ENCODE measurements at places on chromosomes 6 and 20.

- DNase-seq, result no peak
Observed at GRCh38 chr20:39253051-39253755, 291.1 kb downstream of the DHX35 start.

- DNase-seq, result no peak
Observed at GRCh38 chr20:53383916-53384315, 209.7 kb downstream of the ZNF217 start.

DNA sequence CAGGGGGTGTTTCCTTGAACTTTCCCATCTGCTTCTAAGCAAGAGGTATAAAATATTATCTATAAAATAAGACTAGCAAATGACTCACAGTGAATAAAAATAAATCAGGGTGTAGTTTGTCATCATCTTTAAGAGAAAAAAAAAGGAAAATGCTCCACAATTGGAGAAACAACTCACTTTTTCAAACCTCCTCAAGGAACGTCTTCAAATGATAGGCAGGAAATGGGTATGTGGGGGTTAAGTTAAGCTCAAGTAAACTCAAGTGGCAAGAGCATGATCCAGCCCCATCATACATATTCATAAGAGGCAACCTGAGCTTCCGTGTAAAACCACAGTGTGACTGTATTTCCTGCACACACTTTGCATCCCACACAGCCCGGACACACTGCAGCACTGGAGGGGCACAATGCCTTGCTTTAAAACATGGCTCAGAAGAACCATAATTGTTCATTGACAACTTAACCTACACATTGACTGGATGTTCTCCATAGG is 58.5 kb upstream of the CEP85L start:
- DNase-seq, result no peak

DNA sequence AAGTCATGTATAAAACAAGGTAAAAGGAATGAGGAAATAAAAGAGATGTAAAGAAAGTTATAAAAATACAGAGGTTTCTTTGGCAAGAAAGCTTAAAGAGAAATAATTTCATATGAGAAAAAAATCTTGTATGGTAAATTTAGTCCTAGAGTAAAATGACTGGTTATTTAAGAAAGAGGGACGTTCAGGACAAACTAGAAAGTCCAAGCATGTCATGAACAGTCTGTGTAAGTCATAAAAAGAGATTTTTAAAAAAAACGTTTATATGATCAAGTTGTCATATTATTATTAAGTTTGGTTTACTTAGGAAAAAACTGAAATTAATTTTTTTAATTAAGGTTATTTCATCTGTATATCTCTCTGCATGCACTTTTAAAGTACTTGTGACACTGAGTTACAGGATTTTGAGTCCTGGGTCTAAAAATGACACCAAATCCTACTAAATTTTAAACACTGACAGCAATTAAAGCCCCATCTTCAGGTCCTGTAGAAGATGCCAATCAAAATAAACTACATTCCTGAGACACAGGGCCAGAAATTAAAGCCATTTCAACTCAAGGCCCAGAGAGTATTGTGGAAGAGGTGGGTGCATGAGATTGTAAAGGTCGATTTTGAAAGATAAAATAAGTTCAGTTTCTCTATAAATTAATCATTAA is 62.4 kb downstream of the AGPAT4 start:
- no peak for DNase-seq

GRCh38 chr20:55333798-55334197 is 671.5 kb downstream of the CBLN4 start:
- no peak for DNase-seq

DNA sequence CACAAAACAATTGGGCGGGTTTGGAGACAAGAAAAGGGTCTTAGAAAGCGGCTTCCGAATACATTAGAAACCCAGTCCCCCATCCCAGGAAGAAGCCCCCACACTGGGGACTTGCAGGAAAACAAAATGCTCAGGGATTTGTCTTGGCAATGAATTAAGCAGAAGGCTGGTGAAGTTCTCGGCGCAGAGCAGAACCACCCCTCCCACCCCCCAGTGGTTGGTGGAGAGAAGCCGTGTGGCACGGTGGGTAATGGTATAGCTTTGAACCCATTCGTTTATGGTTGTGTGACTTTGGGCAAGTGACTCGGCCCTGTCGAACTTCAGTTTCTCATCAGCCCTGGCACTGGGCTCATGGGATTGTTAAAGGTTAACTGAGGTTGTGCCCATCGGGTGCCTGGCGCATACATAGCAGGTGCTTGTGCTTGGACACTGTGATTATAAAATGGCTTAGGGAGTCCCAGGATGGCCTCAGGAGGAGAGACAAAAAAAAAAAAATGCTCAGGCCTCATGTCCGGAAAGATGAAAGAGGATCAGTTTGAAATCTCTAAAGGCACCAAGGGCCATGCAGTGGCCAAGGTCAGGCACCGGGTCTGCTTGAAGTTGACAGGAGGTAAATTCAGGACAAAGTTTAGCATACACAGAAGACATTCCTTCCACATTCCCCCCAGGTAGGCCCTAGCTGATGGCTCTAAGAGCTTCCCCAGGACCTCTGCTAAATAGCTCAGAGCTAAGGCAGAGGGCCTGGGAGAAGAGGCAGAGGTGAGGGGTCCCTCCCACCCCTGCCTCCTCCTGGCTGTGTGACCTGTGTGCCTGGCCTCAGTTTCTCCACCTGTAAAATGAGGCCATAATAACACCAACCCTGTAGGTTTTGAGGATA is 120.1 kb upstream of the PTPN1 start:
- no peak for DNase-seq

GRCh38 chr20:12847872-12848271 is 160.9 kb upstream of the SPTLC3 start:
- no peak for DNase-seq

DNA sequence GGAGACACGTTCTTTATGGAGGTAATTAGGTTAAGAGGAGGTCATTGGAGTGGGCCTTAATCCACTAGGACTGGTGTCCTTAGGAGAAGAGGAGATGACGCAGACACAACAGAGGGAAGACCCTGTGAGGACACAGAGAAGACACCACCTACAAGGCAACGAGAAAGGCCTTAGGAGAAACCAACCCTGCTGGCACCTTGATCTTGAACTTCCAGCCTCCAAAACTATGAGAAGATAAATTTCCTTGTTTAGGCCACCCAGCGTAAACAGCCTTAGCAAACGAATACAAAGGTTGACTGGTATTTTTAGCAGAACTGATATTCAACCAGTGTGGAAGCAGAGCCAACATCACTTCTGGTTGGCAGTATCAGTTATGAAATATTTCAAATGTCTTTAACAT is 75.2 kb downstream of the GFOD1 start:
- no peak for DNase-seq

DNA sequence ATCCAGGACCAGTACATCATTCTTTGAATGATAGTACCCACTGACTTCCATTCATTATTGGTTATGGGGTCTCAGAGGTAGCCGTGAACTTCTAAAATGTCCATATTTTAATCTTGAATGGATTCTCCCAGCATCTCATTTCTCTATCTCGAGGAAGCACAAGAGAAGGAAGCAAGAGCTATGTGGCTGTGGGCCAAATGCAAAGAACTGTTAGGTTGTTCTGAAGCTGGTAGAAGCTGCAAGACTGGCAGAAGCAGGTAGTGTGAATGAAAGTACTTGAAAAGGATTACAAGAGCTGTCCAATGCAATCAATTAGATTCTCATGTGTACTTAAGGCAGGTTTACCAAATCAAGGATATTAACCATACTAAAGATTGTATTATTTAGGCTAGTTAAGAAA is 1131.8 kb downstream of the GRIK2 start:
- no peak for DNase-seq

DNA sequence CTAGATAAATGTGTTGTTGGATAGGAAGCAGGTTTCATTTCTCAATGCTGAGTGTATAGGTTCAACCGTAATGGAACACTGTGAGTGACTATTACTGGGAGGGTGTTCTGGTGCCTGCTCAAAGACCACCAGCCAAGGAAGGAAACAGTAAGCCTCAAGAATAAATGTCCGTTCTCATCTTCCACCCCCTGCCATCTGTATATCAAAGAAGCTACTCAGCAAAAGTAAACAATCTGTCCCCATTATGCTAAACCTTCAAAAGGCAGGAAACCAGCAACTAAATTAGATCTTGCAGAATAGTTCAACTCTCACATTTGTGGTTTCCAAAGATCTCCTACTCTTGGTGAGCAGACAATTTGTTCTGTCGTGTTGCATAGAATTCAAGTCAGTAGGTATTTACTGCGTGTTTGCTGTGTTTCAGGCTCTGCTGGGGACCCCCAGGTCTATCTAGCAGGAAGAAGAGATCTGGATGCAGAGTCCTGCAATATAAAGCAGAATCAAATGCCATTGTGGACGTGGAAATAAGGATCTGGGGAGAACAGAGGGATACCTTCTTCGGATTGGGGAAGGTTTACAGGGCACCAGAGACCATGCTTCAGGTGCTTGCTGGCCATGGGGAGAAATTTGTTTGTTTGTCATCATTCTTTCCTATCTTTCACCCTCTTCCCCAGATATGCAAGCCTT is 87.3 kb downstream of the SCML4 start:
- no peak for DNase-seq

- DNase-seq, result no peak
Observed at GRCh38 chr6:136426627-136427377, 123.4 kb downstream of the MAP7 start.

DNA sequence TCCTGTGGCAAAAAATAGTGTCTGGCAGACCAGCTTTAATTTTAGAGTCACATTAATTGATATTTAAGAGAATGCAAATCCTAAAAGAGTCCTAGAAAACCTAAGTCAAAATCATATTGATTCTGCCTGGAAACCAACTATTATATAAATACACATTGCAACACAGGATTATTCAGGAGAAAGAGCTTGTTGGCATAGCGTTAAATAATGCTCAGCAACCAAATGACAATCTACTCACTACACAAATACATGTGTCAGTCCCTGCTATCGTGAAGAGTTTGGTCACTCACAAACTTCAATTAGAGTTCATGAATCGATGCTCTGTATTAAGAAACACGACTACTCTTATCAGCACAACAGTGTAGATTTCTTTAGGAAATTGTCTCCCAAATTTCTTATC is 54.2 kb downstream of the CGA start:
- no peak for DNase-seq

- DNase-seq, result no peak
Observed at GRCh38 chr6:25896252-25896651, 22.2 kb upstream of the SLC17A3 start.

GRCh38 chr6:145569140-145569539 is 166.2 kb downstream of the EPM2A start:
- DNase-seq, result no peak

DNA sequence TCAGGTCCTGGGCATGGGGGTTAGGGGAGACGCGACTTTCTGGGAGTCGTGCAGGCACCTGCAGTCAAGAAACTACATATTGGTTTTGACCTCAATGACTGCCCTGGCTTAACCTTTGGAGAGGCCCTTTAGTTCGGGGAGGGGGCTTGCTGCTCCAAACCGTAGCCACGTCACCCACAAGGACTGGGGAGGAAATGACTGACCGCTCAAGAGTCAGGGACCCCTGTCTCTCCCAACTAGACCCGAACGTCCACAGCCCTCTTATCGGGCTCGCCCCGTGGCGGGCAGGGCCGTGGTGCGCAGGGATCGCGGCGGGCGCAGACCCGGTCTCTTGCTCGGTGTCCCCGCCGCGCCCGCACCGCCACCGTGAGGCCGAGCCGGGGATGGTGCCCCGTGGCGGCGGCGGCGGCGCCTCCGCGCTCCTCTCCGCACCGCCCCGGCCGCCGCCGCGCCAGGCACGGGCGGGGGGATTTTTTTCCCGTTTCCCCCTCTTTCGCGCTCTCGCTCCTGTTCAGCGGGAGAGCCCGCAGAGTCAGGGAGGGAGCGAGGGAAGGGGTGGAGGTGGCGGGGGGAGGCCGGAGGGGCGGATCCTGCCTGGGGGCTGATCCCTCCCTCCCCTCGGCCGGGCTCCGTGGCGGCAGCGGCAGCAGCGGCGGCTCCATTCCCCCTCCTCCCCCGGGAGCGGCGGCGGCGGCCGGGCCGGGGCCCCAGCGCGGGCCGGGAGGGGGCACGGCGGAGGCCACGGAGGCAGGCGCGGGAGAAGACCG is at the start of gene BRPF3:
TSS of gene BRPF3 (plus strand) at position 632 of the 767 bp plus-strand sequence. CDS start 3,579 bp downstream, outside the sequence.
- peak; percentile 47 for DNase-seq

DNA sequence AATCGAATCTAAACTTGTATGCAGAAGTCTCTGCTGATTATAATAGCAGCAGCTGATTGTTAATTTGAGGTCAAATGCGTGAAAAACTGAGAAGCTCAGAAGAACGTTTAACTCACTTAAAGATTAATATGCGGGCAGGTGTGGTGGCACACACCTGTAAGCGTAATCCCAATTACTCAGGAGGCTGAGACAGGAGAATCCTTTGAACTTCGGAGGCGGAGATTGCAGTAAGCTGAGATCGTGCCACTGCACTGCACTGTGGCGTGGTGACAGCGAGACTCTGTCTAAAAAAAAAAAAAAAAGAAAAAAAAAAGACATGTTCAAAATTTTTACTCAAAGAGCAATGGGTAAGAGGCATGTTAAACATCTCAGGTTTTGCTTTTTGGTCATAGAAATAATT is 1370.8 kb downstream of the GRIK2 start:
- DNase-seq, result no peak

DNA sequence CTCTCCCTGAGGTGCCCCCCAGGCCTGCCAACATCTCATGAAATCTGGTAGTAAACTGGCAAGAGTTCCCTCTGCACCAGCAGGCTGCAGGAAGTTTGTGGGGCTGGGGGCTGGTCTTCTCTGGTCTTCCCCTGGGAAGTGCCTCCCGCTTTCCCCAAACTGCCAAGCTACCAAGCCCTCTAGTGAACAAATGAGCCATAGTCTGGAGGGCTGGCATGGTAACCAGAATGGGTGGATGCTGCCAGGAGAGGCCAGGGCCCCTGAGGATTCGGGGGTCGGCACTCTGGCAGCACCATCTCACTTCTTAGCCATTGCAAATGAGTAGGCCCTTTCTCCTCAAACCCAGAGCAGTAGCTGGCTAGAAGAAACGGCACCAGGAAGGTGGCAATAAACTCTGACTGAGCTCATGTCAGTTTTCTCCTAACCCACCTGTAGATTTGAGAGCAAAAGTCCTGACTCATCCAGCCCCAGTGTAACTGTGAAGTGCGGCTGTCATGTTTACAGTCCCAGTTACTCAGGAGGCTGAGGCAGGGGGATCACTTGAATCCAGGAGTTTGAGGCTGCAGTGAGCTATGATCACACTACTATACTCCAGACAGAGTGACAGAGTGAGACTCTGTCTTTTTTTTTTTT is 35.9 kb downstream of the ZC3H12D start:
- DNase-seq, result no peak

- DNase-seq, result no peak
Observed at GRCh38 chr20:33925867-33926266, 67.8 kb upstream of the RALY start.

DNA sequence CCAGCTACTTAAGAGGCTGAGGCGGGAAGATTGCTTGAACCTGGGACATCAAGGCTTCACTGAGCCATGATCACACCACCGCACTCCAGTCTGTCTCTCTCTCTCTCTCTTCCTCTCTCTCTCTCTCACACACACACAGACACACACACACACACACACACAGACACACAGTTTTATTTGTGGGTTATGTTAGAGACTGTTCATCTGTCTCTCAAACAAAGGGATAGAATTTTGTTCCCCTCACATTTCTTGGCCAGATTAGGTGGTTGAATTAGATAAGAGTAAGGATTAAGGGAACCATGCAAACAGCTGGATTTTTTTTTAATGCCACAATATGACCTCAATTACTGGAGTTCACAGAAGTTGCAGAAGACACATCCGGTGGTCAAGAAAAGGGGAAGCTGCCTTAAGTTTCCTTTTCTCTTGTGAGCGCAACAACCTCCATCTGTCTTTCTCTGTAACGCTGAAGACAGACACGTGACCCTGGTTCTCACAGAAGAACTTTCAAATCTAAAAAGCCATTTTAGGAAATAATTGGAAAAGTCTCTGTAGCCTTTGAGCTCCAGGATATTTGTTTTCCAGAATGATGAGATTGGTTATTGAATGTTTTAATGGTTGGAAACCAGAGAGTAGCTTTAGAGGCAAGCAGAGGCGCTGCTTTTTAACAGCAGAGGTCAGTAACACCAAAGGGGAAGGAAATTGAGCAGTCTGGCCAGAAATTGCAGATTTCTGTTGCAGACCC is 32.9 kb upstream of the LGSN start:
- DNase-seq, result no peak
